ENCODE measurements at places on chromosomes 1 and 21. TPM values are rescaled to one million over a fixed set of nuclear protein-coding genes. Genes with fewer than 3 reads are reported as not detected.

DNA sequence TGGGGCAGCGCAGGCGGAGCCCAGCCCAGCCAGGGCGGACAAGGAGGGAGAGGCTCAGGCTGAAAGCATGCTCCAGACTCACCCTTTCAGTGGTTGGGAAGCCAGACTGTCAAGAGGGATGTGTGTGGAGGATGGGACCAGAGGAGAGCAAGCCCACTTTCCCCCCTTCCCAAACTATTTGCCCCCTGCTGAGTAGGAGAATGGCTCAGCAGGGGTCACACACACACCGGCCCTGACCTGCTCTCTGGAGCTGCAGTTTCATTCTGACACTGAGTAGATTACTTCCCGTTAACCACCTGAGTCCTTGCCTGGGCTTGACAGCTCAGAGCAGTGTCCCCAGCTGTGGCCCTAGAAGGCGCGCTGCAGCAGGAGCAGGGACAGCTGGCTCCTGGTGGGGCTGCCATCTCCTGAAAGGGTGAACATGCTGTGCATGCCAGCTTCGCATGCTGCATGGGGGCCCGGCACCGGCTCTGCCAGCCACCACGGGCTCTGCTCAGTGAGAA lies 51.6 kb upstream of the CNTN2 start:
- H3K4me3 ChIP-seq, result no peak overlapping the region
- peaks cover 12% of the 10 kb centered on the region for H3K4me1 ChIP-seq
- no peaks in the 10 kb centered on the region for H3K36me3 ChIP-seq
- no peak for DNase-seq
- H3K27ac ChIP-seq, result no peak overlapping the region

- H3K36me3 ChIP-seq, result peaks cover 17% of the 10 kb centered on the region
- H3K27ac ChIP-seq, result no peak overlapping the region
- no peaks in the 10 kb centered on the region for H3K27me3 ChIP-seq
Observed at GRCh38 chr1:9580942-9581341, 7.8 kb upstream of the TMEM201 start.

DNA sequence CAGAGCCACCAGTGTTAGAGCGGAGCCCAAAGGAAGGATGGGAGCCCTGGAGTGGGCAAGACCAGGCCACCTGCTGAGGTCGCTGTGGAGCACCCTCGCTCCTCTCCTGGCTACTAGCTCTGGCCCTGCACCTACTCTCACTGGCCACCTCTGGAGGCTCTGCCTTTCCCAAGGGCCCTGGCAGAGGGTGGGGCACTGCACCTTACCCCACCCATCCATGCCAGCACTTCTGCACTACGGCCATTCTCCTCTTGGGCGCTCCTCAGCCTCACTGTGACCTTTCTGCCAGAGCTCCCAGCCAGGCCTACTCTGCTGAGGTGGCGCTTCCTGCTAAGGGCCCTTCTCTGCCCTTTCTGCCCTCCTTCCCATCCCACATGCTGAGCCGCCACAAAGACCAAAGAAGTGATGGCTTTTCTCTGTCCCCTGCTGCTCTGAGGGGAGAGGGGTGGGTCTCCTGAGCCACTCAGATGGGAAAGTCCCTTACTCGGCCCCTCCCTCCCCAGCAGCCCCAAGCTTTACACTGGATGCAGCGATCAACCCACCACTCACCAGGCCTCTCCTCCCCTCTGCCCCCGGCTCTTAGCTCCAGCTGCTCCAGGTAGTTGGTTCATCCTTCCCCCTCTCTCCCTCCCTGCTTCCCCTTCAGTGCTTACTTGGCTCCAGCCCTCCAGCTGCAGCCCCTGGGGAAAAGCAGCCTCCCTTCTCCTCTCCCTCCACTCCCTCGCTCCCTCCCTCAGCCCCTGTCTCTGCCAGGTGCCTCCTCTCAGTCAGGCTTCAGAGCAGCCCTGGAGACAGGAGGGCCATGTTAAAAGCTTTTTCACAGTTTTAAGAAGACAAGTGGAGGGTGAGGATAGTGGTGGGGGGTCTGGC lies 14.8 kb upstream of the TMEM222 start:
- no peaks in the 10 kb centered on the region for H3K36me3 ChIP-seq
- H3K27me3 ChIP-seq, result no peaks in the 10 kb centered on the region
- DNase-seq, result no peak
- no peaks in the 10 kb centered on the region for H3K4me1 ChIP-seq
- no peak overlapping the region for H3K4me3 ChIP-seq

SIM2 gene
- total RNA-seq, result not detected
